IMR-90 (cell line): ENCODE measurements at places on chromosomes 11 and 22. TPM values are rescaled to one million over a fixed set of nuclear protein-coding genes. Genes with fewer than 3 reads are reported as not detected.
A peak's percentile ranks its signal among the peaks of the same experiment; 100 is the strongest.

- no peaks in the 10 kb centered on the region for H3K27me3 ChIP-seq
- DNase-seq, result peak; percentile 46
- H3K27ac ChIP-seq, result peak overlapping the region; percentile 71
- H3K4me1 ChIP-seq, result peaks cover 36% of the 10 kb centered on the region
These were observed 1.4 kb downstream of the MICAL2 start for GRCh38 chr11:12111549-12112520.

- H3K4me1 ChIP-seq, result no peaks in the 10 kb centered on the region
- H3K27ac ChIP-seq, result no peak overlapping the region
- no peaks in the 10 kb centered on the region for H3K27me3 ChIP-seq
These were observed 12.7 kb downstream of the EIF3F start for GRCh38 chr11:7999795-8000194.

DNA sequence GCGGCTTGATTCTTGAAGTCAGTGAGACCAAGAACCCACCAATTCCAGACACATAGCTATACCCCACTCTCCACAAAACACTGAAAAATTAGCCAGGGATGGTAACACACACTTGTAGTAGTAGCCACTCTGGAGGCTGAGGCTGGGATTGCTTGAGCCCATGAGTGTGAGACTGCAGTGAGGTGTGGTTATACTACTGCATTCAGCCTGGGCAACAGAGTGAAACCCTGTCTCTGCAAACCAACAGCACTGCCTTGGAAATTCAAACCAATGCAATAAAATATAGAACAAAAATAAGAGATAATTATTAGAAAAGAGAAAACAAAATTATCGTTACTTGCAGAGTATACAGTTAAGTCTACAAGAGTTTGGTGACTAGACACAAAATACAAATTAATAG, 20.2 kb upstream of the PRDM10 start:
- H3K27me3 ChIP-seq, result no peaks in the 10 kb centered on the region
- H3K36me3 ChIP-seq, result no peaks in the 10 kb centered on the region
- no peak overlapping the region for H3K4me3 ChIP-seq
- DNase-seq, result no peak
- H3K4me1 ChIP-seq, result peaks cover 4% of the 10 kb centered on the region

- H3K36me3 ChIP-seq, result no peaks in the 10 kb centered on the region
- peaks cover 10% of the 10 kb centered on the region for H3K27me3 ChIP-seq
- no peak overlapping the region for H3K27ac ChIP-seq
- H3K4me3 ChIP-seq, result no peak overlapping the region
- H3K4me1 ChIP-seq, result peaks cover 6% of the 10 kb centered on the region; the same call in 1 of the 2 replicates
These were observed 20.8 kb upstream of the ARRB1 start for GRCh38 chr11:75371949-75372876.

DNA sequence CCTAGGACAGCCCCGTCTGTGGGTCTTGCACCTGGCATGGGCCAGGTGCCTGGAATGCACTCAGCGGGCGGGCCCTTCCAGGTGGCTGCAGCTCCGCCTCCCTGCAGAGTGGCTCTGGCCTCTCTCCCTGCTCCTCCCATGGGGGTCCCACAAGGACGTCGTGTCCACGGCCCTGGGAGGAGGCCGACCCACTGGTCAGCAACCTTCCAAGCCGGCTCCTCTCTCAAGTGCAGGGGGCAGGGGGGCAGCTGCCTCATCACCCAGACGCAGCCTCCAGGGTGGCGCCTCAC, 41.9 kb downstream of the CERK start:
- H3K36me3 ChIP-seq, result peaks cover 75% of the 10 kb centered on the region
- no peaks in the 10 kb centered on the region for H3K4me1 ChIP-seq
- no peak for DNase-seq
- H3K27ac ChIP-seq, result no peak overlapping the region

PRG3 gene
- not detected in 2 replicates for total RNA-seq

GRCh38 chr11:35841733-35842132, 102.1 kb upstream of the LDLRAD3 start:
- no peak overlapping the region for H3K27ac ChIP-seq
- H3K27me3 ChIP-seq, result peaks cover 12% of the 10 kb centered on the region
- H3K4me3 ChIP-seq, result no peak overlapping the region
- H3K36me3 ChIP-seq, result no peaks in the 10 kb centered on the region
- no peak for DNase-seq

DNA sequence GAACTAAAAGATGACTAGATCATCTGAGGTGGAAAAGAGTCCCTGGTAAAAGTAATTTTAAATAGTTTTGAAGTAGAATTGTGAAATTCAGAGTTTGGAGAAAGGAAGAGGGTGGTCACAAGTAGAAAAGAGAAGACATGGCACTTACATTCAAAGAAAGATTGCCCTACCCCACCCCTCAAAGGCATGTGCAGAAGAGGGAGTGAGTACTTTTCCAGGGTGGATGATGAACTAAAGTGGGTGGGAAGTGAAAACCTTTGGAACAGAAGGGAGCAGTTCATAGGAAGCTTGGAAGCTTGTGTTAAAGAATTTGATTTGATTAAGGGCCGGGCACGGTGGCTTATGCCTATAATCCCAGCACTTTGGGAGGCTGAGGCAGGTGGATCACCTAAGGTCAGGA, 23.6 kb downstream of the SREBF2 start:
- peaks cover 3% of the 10 kb centered on the region; the same call in 1 of the 2 replicates for H3K4me1 ChIP-seq
- no peaks in the 10 kb centered on the region for H3K36me3 ChIP-seq
- no peak for DNase-seq
- H3K27me3 ChIP-seq, result no peaks in the 10 kb centered on the region

SLC22A25 gene
- total RNA-seq, result not detected in 2 replicates

DNA sequence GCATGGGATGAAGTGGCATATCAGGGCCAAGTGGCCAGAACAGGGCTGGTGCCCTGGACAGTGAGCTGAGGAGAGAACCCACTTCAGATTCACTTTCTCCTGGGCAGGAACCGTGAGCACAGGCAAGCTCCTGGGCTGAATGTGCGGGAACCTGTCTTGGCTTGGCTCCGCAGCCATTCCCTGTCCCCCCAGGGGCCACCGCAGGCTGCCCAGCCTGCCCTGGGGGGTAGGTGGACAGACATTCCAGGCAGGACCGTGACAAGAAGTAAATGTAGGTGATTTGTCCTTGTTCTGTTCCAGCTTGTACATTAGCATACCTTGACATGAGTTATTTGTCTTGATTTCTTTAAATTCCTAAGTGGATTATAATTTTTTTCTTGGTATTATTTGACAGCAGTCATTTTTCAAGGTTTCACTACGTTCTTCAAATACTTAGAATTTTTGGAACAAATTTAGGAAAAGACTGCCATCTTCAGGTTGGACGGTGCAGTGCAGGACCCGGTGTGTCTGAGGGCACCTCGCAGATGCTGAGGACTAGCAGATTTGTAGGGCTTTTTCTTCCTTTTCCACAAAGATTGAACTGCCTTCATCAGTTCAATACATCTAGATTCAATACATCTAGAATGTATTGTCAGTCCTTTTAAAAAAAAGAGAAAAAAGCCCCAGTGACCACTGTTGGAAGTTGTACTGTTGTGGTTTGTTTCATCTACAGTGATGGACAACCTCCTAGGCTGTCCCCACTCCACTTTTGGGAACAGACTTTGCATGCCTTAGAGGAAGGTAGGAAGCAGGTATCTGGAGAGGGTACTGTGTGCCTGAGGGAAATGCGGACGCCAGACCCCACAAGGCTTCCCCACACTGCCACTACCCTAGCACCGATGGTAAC, 115.1 kb upstream of the RASSF10 start:
- H3K4me1 ChIP-seq, result peaks cover 25% of the 10 kb centered on the region
- H3K27me3 ChIP-seq, result no peaks in the 10 kb centered on the region
- peak overlapping the region; percentile 56 for H3K27ac ChIP-seq
- H3K4me3 ChIP-seq, result no peak overlapping the region
- H3K36me3 ChIP-seq, result peaks cover 40% of the 10 kb centered on the region

DNA sequence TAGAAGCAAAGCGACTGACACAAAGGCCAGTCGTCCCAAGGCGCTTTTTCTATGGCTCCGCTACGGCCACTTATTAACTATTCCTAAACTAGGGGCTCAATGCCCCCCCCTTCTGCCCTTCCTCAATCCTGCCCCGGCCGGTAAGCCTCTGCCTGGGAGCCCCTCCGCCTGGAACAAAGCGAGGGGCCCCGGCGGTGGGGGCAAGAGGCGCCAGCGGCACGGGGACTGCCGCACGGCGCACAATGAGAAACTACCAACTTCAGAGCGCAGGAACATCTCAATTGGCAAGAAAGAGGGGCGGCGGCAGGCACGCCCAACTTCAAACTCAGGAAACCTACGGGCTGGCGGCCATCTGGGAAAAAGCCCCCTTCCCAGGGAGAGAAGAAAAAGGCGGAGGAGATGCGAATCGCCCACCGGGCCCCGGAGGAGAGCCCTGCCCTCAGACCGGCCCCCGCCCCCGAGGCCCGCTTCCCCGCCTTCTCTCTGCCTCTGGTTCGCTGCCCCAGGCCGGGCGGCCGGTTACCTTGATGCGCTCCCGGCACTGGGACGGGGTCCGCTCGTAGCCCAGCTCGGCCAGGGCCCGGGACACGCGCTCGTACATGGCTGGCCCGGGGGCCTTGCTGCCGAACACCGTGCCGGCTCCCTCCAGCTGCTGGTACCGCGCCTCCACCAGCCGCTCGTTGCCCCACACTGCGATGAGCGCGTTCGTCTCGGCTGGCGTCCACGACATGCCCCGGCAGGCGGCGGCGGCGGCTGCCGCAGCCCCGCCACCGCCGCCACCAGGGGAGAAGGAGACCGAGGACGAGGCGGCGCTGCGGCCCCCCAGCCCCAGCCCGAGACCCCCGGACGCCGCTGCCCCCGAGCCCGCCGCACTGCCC, 619 bp downstream of the MSANTD2 start:
- peak overlapping the region; percentile 90 for H3K27ac ChIP-seq
- no peaks in the 10 kb centered on the region for H3K27me3 ChIP-seq
- no peaks in the 10 kb centered on the region for H3K36me3 ChIP-seq
- DNase-seq, result peak; percentile 18
- peaks cover 4% of the 10 kb centered on the region for H3K4me1 ChIP-seq

GANAB gene
- total RNA-seq, result 182 and 209 TPM in 2 replicates

DNA sequence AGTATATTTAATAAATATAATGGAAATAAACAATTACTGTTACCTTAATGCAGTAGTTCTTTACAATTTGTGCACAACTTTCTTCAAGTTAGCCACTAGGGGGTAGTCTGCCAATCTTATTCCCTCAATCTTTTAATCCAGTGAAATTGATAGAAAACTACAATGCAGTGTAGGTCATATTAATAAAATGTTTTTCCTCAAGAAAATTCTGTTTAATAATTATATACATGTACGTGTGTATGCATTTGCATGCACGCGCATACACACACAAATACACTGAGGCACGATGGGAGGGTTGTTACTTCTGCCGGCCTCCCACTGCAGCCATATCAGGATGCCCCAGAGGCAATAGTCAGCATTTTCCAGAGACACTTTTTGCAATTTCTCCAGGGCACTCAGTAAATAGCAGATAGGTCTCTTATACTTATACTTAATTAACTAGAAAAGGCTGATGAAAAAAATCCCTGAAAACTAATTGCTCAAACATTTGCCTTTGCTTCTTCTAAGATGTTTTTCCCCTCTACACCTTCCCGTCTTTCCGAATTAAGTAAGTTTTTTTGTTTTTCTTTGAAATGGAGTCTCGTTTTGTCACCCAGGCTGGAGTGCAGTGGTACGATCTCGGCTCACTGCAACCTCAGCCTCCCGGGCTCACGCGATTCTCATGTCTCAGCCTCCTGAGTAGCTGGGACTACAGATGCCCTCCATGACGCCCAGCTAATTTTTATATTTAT, 3.1 kb downstream of the GAB2 start:
- no peak overlapping the region for H3K27ac ChIP-seq
- no peaks in the 10 kb centered on the region; the same call in 1 of the 2 replicates for H3K36me3 ChIP-seq
- no peak overlapping the region for H3K4me3 ChIP-seq
- peak; percentile 43 for DNase-seq
- peaks cover 10% of the 10 kb centered on the region for H3K4me1 ChIP-seq
- no peaks in the 10 kb centered on the region for H3K27me3 ChIP-seq

- no peak for DNase-seq
- no peaks in the 10 kb centered on the region for H3K4me1 ChIP-seq
- no peaks in the 10 kb centered on the region for H3K36me3 ChIP-seq
These were observed 47.5 kb upstream of the GRAMD1B start for GRCh38 chr11:123382555-123383074.

DNA sequence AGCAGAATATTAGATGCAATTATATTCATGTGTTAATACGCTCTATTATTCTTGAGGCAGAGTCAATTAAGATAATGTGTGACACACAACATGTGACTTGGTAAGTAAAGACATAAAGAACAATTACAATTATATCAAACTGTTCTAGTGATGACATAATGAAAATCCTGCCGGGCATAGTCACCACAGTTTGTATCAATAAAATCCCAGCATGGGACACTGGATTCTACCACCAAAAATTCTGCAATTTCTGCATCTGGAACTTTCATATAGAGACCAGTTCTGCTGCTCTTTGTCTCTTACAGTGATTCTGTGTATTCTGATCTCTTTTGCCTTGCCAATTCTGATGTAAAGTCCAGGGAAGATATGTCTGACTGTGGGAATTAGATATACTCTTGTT, 495.6 kb upstream of the LRRC4C start:
- no peaks in the 10 kb centered on the region for H3K4me1 ChIP-seq
- DNase-seq, result no peak
- H3K36me3 ChIP-seq, result no peaks in the 10 kb centered on the region
- no peak overlapping the region for H3K27ac ChIP-seq
- H3K4me3 ChIP-seq, result no peak overlapping the region

SLC1A2 gene
- total RNA-seq, result 0.54 and 0.56 TPM in 2 replicates

DNA sequence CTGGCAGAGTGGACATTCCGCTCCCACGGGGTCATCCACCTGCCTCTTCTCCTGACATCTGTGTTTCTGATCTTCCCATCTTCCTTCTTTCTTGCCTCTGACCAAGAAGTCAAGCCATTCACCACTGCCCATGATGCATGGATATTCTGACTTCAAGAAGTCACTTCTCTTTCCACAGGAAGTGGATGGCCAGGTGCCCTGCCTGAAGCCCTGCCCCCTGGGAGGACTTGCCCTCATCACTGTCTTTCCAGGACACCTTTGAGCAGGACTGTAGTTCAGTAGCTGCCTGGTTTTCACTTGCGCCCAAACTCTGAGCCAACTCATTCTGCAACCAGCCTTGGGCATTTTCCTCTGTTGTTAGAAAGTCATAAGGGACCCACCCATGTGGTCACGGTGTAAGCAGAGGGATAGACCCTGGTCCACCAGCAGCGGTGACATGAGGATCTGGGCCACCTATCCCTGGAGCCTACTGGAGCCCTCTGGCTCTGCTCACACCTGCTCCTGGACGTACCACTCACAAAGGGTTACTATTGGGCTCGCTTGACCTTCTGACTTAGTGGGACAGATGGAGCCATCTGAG, 6.9 kb downstream of the CYTH4 start:
- H3K27ac ChIP-seq, result no peak overlapping the region
- peaks cover 3% of the 10 kb centered on the region; the same call in 1 of the 2 replicates for H3K4me1 ChIP-seq
- no peak overlapping the region for H3K4me3 ChIP-seq
- H3K36me3 ChIP-seq, result no peaks in the 10 kb centered on the region
- H3K27me3 ChIP-seq, result peaks cover 16% of the 10 kb centered on the region
- no peak for DNase-seq

DNA sequence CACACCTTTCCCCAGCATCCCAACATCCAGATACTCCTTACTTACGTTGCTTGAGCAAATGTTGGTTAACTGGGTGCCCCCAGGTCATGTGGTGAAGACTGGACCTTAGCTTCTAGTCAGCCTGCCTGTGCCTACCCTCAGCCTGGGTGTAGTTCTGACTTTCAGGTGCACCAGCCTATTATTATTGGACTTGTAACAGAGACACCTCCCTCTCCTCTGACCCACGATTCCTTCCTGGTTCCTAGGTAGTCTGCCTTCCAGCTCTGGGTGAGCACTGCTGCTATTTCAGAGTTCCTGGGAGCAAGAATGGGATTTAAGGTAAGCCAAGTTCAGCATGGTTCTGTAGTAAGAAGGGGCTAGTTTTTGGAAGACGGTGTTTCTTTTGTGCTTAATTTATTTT, 138.2 kb downstream of the DSCAML1 start:
- H3K36me3 ChIP-seq, result no peaks in the 10 kb centered on the region
- H3K27ac ChIP-seq, result no peak overlapping the region
- H3K4me1 ChIP-seq, result no peaks in the 10 kb centered on the region
- no peak overlapping the region for H3K4me3 ChIP-seq
- DNase-seq, result no peak
